ENCODE measurements at places on chromosomes 3 and 15.
A peak's percentile ranks its signal among the peaks of the same experiment; 100 is the strongest.

- DNase-seq = no peak
Observed at GRCh38 chr3:112688085-112688769, 47.3 kb upstream of the CCDC80 start.

DNA sequence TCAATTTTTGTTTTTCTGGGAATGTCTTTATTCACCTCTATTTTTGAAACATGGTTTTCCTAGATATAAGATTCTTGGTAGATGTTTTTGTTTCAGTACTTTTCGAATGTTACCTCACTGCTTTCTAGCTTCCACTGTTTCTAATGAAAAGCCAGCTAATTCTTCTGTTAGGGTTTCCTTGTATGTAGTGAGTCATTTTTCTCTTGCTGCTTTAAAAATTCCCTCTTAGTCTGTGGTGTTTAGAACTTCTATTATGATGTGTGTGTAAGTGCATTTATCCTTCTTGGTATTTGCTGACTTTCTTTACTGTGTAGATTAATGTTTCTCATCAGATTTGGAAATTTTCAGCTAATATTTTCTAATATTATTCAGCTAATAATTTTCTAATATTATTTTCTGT lies 151.1 kb upstream of the OSTN start:
- DNase-seq = no peak

GRCh38 chr3:173045770-173046382 lies 95.2 kb downstream of the SPATA16 start:
- no peak for DNase-seq

- no peak for DNase-seq
Observed at GRCh38 chr3:149581248-149581647, 76.6 kb downstream of the WWTR1 start.

- no peak for DNase-seq
Observed at GRCh38 chr15:44064706-44065105, 130.4 kb downstream of the FRMD5 start.

DNA sequence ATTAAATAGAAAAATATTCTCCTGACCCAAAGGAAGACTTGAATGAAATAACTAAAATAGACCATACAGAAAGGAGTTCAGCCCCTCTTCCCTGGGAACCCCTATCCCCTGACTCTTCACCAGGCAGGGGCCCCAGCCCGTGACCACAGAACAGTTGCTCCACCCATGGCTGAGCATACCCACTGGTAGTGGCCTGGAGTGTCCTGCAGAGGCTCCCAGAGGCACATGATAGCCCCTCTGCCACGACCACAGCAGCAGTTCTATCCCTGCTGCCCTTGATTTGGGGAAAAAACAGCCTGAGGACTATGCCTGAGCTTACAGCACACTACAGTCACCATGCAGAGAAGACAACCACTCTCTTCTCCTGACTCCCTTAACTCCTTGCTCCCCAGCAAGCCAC lies 31.8 kb downstream of the TTC14 start:
- DNase-seq = no peak

DNA sequence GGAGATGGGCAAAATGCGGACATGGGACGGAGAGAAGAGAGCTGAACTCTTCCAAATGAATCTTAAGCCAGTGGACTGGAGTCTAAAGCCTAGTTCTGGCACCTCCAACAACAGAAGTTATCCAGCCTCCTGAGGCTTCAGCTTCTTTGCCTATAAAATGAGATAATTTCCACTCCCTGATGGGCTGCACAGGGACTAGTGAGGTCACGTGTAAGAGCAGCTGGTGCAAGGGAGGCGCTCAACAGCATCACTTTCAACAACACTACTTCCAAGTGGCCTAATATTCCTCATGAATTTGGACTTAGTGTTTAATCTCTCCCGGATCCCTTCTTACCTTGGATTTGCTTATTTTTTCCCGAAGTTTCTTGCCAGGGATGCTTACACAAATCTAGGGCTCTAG lies 8.7 kb downstream of the CXCR6 start:
- no peak for DNase-seq

- DNase-seq = no peak
Observed at GRCh38 chr3:14472471-14473351, 67.4 kb downstream of the GRIP2 start.

GRCh38 chr3:160373655-160374054 lies 25.4 kb downstream of the IFT80 start:
- DNase-seq = no peak

DNA sequence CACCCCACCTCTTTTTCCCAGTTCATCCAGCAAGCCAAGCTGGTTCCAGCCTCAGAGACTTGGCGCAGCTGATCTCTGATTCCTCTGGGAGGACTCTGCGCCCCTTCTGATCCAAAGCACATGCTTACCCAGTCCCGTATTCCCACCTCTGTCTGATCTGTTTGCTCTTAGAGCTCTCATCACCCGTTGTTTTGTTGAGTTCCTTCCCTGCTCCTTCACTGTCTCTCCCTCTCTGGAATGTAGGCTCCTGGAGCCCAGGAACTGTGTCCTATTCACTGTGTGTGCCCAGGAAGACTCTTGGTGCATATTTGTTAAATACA lies 1.3 kb upstream of the ZXDC start:
- no peak for DNase-seq

GRCh38 chr3:17714473-17714872 lies 28.0 kb downstream of the TBC1D5 start:
- no peak for DNase-seq

DNA sequence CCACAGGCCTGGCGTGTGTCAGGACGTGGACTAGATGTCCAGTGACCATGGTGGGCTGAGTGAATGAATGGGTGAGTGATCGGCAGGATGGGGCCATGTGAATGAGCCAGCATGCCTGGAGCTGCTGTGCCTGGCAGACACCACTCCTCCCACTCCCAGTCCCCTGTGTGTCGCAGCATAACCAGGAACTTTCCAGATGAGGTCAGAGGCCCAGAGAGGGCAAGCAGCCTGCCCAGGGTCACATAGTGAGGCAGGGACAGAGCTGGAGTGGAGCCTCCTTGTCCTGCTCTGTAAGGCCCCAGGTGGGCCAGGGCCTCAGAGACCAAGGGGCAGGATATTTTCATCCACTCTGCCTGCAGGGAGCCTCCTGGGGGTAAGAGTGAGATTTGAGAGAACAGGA lies 6.4 kb downstream of the IQSEC1 start:
- no peak for DNase-seq

GRCh38 chr3:21188459-21188858 lies 562.6 kb downstream of the ZNF385D start:
- no peak for DNase-seq

- no peak for DNase-seq
Observed at GRCh38 chr3:38089163-38089562, 47.8 kb downstream of the ACAA1 start.

DNA sequence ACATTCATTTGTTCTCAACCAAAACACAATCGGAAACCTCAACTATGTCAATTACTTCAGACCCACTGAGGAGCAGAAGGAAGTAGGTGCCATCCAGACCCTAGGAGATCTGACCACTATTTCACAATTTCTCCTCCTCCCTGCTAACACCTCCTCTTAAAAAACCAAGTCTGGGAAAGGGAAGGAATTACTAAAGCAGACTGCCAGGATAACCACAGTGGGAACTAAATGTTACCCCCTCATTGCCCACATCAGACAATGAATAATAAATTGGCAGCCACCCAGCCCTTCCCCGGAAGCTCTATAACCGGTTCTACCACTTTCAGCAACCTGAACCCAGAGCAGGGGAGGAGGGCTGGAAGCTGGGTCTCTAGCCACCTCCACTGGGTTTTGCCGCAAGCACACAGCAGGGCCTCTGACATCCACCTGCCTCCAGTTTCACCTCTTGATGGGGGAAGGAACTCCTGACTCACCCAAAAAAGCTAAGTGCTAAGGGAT lies 17.6 kb downstream of the C15orf62 start:
- DNase-seq = no peak

- DNase-seq = no peak
Observed at GRCh38 chr3:119630880-119631329, 29.5 kb downstream of the POPDC2 start.

GRCh38 chr3:98574132-98574531 lies 19.3 kb downstream of the CPOX start:
- DNase-seq = no peak

GRCh38 chr3:138068046-138068445 lies 47.4 kb downstream of the DZIP1L start:
- no peak for DNase-seq

- no peak for DNase-seq
Observed at GRCh38 chr15:40285151-40285550, 2.3 kb upstream of the ANKRD63 start.

DNA sequence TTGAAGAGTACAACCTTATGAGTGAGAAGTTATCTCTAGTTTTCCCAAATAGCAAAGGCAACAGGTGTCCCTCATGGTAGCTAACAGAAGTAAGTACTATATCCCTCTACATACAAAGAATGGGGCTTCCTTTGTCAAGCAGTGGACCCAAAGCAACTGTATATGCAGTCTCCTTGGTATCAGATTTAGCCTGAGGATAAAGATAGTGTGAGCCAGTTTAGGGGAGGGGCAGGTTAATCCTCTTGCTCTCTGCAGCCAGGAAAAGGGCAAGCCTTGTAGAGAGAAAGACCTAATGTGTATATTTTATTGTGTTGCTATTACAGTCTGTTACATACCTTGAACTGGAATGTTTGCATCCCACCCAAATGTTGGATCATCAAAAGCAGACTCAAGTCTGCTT lies 117.9 kb upstream of the COL8A1 start:
- DNase-seq = no peak

- DNase-seq = no peak
Observed at GRCh38 chr15:63388511-63388910, 6.9 kb upstream of the CA12 start.

DNA sequence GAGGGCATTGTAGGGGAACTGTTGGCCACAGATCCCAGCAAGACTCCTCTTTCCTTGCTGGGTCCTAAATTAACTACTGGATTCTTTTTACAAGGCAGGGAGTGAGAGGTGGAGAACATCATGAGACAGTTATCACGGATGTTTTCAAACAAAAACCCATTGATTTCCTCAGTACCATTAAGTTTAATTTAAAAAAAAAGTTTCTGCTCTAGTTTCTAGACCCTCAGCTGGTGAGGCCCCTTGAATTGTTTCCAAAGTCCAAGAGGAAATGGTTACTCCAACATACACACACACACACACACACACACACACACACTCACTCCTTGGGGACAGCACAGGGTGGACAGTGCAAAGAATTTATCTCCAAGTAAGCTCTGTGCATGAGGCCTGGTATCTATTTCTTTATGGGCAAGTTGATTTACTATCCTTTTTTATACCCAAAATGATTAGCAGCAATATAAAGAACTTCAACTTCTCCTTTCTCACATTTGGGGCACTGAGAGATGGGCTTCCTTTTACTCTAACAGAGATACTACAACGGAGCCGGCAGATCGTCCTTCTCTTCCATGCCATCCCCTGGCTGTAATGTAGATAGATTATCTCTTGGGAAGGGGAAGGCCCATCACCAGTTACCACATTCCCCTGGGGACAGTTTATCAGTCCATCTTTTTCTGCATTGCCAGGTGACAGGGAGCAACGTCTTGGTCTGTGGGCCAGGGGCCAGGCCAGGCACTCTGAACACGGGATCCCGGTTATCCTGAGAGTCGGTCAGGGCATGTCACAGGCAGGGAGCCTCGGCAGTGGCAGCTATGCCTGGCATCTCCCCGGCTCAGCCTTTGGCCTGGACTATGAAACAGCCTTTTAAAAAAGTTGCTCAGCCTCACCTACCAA lies 54.7 kb downstream of the CORO2B start:
- no peak for DNase-seq

DNA sequence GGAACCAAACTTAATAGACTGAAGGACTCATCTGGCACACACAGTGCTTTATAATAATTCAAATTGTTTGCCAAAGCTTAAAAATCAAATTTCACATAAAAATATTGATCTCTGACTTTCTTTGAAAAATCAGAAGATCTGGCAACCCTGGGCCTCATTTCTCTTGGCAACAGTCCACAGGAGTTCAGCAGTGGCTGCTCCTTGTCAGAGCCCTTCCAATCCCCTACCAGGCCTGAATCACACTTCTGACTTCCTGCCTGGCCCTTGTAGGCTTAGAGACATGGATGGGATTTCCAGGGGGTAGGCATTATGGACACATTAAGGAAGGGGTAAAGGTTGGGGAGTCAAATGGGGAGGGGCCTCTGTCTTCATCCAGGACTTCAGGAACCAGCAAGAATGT lies 55.5 kb downstream of the PLS1 start:
- no peak for DNase-seq

DNA sequence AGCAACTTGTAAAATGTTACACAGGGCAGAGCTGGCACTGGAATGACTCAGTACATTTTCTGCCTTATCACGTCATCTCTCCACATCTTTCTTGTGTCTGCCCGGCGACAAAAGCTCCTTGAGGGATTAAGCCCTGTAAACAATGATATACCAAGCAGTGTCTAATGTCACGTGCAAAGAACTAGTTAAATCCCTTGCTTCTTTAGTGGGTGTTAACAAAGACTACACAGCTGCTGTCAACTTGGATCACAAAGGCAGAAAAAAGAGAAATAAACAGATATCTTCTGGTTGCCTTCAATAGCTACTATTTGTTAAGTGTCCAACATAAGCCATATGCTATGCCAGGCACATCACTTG lies 48.1 kb upstream of the FRMD4B start:
- DNase-seq = no peak

- no peak for DNase-seq
Observed at GRCh38 chr15:50463423-50464358, 39.5 kb downstream of the USP8 start.

DNA sequence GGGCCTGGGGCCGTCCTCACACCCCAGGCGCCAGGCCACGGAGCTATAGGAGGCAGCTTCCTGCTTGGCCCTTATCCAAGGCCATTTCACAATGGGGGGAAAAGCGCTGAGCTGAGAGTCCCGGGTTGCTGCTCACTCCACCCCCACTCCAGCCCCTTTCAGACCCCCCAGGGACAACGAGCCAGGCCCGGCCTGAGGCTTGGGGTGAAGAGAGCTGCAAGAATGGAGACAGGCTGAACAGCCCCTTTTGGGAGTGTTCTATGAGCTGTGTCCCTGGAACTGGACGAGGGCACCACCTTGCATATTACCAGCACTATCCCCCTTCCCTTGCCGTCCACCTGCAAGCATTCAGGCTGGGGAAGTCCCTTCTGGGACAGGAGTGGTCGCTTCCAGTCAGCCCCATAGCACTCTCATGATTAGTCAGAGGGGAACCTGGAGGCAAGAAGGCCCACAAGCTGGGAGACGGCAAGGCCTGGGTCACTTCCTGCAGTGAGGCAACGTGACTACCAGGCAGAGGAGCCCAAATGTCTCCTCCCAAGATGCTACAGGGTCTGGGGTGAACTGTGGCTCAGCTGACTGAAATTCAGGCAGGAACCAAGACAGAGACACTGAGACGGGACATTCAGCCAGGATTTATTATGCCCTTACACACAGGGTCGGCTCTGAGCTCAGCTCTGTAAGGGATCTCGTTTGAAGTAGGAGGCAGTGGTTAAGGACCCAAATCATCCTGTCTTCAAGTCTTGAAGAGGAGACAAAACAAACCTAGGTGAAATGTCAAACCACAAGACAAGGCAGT lies 8.6 kb upstream of the SRP14 start:
- peak; percentile 79 for DNase-seq
